CD8-positive, alpha-beta memory T cell (primary cell): ENCODE measurements at places on chromosomes 13 and 19. TPM values are rescaled to one million over a fixed set of nuclear protein-coding genes. Genes with fewer than 3 reads are reported as not detected.

OVOL3 gene
- polyA plus RNA-seq = not detected

TUBA3C gene
- not detected for polyA plus RNA-seq

MAST3 gene
- 18.6 TPM for polyA plus RNA-seq

LHB gene
- polyA plus RNA-seq = not detected

TUBB4A gene
- polyA plus RNA-seq = 5.9 TPM

NLRP7 gene
- polyA plus RNA-seq = not detected

CGB8 gene
- polyA plus RNA-seq = not detected

KCNJ14 gene
- polyA plus RNA-seq = 0.12 TPM

MTUS2 gene
- 0.60 TPM for polyA plus RNA-seq

MAP4K1 gene
- 178 TPM for polyA plus RNA-seq

KIR2DL4 gene
- polyA plus RNA-seq = 0.79 TPM

ZNF285 gene
- 1.4 TPM for polyA plus RNA-seq

CGB5 gene
- polyA plus RNA-seq = not detected

TLE6 gene
- not detected for polyA plus RNA-seq

KLC3 gene
- not detected for polyA plus RNA-seq

ACP7 gene
- 0.22 TPM for polyA plus RNA-seq

TGFBR3L gene
- 1.3 TPM for polyA plus RNA-seq

GAMT gene
- polyA plus RNA-seq = 20.4 TPM

CGB7 gene
- not detected for polyA plus RNA-seq

VSTM1 gene
- not detected for polyA plus RNA-seq

PGLYRP1 gene
- not detected for polyA plus RNA-seq

FAM83E gene
- polyA plus RNA-seq = not detected

USF2 gene
- polyA plus RNA-seq = 9.2 TPM

TRPC4 gene
- not detected for polyA plus RNA-seq

ZNF208 gene
- polyA plus RNA-seq = 0.51 TPM

SRRM5 gene
- 0.26 TPM for polyA plus RNA-seq

ZNF253 gene
- 6.8 TPM for polyA plus RNA-seq
